Left lung (tissue), 14 donors: ENCODE measurements at places on chromosomes 12 and 14. TPM values are rescaled to one million over a fixed set of nuclear protein-coding genes. Genes with fewer than 3 reads are reported as not detected.

Gene INHBE
- polyA plus RNA-seq: 1.0 TPM

Gene TMEM132C
- polyA plus RNA-seq: 32.7 TPM

Gene TMEM30B
- polyA plus RNA-seq: 15.8 TPM

Gene CFAP54
- polyA plus RNA-seq: 3.3 TPM

Gene CDCA4
- polyA plus RNA-seq: 18.8 TPM

Gene SLCO1C1
- 1.6 TPM for polyA plus RNA-seq

DNA sequence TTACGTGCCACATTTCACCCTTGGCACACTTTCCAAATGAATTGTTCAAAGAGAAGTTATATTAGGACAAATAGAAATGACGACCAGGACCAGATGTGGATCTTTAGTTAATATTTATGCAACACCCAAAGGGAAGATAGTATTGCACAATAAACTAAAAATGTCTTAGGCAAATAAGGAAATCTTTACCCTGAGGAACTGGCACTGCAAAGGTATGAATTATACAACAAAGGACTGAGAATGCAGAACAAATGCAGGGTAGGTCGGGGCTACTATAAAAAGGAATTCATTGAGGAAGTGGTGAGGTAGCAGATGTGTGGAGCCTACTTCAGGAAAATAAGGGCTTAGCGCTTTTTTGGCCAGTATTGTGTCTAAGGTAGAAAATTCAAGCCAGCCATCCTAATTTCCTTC, 3.9 kb upstream of the TMTC2 start:
- no peak overlapping the region for H3K4me3 ChIP-seq
- no peaks in the 10 kb centered on the region for H3K4me1 ChIP-seq
- H3K36me3 ChIP-seq: no peaks in the 10 kb centered on the region
- DNase-seq: no peak
- no peak overlapping the region for H3K27ac ChIP-seq
- H3K27me3 ChIP-seq: peaks cover 6% of the 10 kb centered on the region

Gene DDX51
- polyA plus RNA-seq: 21.1 TPM

DNA sequence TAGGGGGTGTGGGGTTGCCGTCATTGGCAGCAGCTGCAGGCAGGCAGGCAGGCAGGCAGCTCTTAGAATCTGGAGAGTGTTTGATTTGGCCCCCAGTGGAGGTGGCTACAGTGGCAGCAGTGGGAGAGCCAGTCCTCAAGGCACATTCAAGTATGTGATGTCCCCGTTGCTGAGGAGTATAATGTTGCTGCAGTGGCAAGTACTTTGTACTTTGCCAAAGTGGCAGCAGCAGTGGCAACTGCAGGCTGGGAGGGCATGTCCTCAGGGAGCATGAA, 147.1 kb downstream of the PAPOLA start:
- no peaks in the 10 kb centered on the region for H3K27me3 ChIP-seq
- H3K4me1 ChIP-seq: no peaks in the 10 kb centered on the region
- H3K4me3 ChIP-seq: no peak overlapping the region
- no peak for DNase-seq
- H3K27ac ChIP-seq: no peak overlapping the region

Gene CFAP251
- polyA plus RNA-seq: 11.9 TPM

DNA sequence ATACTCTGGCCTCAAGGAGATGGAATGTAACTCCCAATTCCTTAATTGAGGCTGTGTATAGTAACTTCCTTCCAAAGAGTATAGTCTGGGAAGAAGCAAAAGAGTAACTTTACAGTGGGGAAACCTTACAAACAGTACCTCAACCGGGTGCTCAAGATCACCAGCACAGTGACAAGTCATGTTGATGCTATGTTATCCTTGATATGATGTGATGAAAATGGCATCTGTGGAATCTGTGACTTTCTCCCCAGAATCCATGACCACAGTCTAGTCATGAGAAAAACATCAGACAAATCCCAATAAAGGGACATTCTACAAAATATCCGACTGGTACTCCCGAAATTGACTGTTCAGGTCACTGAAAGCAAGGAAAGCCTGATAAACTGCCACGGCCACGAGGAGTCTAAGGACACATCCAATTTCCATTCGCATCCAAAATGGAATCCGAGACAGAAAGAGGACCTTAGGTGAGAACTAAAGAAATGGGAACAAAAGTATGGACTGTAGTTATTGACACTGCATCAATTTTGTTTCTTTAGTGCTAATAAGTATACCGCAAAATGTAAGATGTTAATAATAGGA, 97.3 kb upstream of the FRMD6 start:
- no peak for DNase-seq
- no peak overlapping the region for H3K4me3 ChIP-seq
- H3K36me3 ChIP-seq: no peaks in the 10 kb centered on the region
- no peak overlapping the region for H3K27ac ChIP-seq
